Fibroblast of gingiva (primary cell): ENCODE measurements at places on chromosomes 1 and 21.

- no peak for DNase-seq
These were observed 190.0 kb upstream of the EDN2 start for GRCh38 chr1:41674522-41674921.

GRCh38 chr21:37945036-37945435 is 28.8 kb upstream of the KCNJ6 start:
- DNase-seq: no peak

GRCh38 chr1:101407505-101408211 is 170.8 kb downstream of the S1PR1 start:
- no peak for DNase-seq

DNA sequence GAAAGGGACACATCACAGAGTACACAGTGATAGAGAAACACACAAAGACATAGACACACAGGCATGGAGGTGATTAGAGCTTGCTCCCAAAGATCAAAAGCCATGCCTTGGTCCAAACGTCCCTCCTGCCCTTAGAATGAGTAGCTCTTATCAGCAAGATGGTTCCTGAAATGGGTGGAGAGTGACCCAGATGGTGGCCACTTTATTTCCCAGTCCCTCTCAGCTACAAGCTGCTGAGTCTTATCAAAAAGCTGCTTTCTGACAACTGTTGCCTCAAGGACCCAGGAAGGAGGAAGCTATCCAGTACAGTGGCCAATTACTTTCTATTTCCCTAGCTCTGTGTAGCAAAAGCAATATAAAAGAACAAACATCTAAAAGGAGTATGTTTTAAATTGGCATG is 7.7 kb upstream of the CLCA1 start:
- no peak for DNase-seq

DNA sequence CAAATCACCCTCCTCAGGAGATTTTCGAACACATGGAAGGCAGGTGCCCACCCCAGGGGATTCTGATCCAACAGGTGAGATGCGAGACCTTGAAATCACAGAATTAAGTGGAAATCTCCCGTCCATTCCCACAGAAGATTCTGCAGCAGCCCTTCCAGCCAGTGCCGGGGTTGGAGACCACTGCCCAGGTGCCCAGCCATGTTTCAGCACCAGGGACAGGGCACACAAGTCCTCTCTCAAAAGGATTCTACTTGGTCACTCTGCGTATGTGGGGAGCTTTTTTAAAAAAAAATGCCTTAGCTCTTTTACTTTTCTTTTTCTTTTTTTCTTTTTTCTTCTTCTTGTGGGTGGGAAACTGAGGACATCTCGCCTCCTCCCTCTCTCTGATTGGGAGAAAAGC is 80.7 kb downstream of the VWA5B1 start:
- no peak for DNase-seq
